ENCODE measurements at places on chromosomes 7 and 10.

DNA sequence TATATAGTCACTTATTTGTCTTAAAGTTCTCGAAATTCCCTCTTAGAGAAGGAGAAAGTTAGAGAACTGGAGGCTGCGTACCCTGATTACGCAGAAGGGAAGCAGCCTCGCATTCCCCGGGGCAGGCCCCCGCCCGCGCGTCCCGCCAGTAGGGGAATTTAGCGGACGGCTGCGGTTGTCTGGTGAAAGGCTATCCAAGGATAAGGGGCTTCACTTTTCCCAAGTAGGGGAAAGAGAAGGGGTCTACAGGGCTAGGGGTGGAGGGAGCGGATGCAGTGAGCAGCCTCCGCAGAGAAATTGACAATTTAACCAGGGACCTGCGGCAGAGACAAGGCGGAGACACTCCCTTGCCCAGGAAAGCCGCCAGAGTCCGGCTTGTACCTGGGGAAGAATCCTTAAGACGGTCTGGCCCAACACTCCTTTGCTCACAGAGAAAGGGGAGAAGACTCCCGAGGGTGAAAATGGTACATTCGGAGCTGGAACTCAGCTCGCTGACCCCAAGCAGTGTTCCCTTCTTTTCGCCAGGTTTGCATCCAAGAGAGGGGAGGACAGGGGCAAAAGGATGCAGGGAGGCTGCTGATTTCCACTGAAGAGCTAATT lies 994 bp upstream of the MAGI2 start:
- peak; percentile 10 for DNase-seq

DNA sequence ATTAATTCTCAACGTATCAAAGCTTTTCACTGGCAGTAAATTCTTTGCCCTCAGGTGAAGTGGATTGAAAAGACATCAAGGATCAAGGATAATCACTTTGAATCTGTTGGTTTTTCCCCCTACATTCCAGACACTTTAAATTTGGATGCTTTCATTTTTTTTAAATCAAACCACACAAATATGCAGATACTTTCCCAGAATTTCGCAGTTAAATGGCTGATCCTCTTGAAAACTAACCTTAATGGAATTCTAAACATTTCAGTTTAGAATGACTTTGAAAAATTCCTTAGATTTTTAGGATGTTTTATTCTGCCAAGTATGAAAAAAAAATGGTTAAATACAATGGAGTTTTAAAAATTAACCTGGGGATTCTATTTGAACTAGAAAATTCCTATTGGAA lies 325.9 kb downstream of the GFRA1 start:
- no peak for DNase-seq

GRCh38 chr7:28749638-28750037 lies 208.5 kb downstream of the TRIL start:
- DNase-seq = no peak

- DNase-seq = no peak
Measured at GRCh38 chr10:100620087-100620835, 84.5 kb downstream of the HIF1AN start.

DNA sequence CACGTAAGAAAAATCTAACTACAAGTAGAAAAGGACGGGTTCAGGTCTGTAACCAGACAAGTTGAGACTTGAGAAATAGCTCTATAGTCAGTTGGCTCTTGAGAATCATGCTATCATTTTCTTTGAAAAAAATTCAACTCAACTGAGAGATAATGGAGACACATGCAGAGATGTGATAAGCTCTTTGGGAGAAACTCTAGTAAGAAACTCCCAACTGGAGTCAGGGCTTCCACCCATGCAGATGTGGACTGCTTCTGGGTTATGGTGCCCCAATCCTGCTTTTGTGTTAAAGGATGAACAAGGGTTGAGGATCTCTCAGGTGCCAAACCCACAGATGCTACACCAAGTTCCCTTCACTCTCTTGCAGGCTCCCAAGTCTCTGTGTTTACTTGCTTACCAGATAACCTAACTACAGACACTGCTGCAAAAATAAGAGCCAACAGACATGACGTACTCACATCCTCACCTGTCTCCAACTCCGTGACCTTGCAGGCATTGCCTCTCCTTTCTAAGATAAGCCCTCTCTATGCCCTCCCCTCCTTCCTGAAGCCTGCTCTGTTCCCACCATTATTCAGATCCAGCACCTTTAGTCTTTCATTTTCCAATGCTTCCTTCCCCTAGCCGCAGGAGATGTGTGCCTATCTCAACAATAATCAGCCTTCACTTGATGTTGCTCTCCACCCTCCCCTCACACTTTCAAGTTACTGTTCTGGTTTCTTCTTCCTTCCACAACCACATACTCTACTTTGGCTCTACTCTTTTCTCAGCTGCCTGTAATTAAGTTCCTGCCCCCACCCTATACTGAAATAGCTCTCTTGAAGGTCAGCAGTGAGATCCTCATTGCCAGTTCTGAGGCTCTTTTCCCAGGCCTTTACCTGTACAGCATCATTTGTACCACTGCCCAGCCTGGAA lies 130.0 kb downstream of the ICA1 start:
- no peak for DNase-seq

GRCh38 chr7:44212581-44213184 lies 11.9 kb downstream of the YKT6 start:
- DNase-seq = no peak

GRCh38 chr7:129255800-129256199 lies 31.0 kb downstream of the AHCYL2 start:
- DNase-seq = no peak

DNA sequence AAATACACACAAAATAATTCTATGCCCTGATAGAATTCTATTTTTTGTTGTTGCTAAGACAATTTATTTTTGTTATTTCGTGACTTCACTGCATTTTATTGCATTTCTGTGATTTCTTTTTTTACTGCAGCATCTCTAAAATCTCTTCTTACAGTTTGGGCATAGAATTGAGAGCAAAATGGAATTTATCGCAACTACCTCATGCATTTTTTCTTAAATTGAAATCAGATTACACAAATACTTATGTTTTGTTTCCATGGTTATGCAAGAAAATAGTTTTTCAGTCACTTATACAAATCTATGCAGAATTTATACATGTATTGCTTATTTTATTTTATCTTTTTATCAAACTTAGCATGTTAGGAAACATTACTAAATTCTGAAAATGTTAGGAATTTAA lies 781.8 kb upstream of the LRRTM3 start:
- DNase-seq = no peak

DNA sequence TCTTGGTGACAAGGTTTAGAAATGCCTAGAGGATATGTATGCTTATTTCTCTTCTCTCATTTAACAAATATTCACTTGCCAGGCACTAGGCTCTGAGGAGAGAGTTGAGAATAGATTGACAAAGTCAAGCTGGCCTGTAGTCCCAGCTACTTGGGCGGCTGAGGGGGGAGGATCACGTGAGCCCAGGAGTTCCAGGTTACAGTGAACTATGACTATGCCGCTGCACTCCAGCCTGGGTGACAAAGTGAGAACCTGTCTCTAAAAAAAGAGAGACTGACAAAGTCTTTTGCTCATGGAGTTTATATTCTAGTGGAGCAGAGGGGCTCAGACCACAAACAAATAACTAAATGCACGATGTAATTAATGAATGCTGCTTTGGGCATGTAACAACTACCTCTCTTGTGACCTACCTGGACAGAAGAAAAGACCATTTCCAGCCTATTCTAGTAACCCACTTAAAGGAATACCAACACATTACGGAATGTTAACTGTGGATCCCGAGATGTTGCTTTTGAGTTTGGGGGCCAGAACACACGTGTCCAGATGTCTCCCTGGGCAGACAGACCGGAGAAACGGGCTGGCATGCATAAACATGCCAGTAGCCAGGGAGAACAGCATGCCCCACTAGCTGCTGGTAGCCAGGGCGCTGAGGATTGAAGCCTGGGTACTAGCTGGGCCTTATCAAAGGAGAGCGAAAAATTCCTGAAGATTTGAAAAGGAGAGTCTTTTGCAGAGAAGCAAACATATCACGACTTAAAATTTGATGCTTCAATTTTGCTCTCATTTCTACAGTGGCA lies 2.6 kb upstream of the BMPR1A start:
- DNase-seq = no peak

DNA sequence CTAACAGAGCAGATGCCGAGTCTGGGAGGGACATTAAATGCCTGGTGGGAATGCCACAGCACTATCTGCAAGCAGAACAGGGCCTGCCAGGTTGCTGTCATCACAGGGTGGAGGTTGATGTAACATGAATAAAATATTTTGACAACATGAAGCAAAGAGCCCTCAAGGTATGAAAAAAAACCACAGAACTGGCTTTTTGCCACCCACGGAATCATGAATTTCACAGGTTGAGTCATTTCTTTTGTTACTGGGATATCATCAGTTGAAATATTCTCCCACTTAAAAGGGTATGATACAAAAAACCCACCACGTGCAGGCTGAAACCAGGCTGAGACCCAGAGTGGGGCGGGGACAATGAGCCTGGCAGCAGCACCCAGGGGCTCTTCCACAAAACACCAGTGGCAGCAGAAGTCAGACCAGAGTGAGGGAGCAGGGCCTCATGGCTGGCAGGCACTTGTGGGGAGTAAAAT lies 220.1 kb downstream of the TNS3 start:
- peak; percentile 63 for DNase-seq

DNA sequence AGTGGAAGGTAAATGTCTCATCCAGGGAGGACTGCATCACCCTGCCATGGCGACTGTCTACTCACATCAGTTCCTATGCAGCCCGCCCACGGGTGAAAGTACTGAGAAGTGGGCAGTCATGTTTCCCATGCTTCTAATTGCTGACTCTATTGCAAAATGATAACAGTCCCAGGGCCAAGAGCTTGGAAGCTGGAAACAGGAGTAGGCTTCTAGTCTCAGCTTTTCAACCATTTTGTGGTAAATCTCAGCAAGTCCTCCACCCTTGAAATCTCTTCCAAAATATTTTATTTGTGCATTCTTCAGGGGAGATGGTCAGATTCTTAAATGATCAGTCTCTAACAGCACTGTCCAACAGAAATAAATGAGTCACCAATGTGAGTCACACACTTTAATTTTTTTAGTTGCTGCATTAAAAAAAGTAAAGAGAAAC lies 48.1 kb upstream of the TARP start:
- DNase-seq = no peak

GRCh38 chr10:49550563-49550962 lies 11.6 kb upstream of the ERCC6 start:
- DNase-seq = no peak

GRCh38 chr7:44498230-44498954 lies 7.9 kb upstream of the NUDCD3 start:
- no peak for DNase-seq
